ENCODE measurements at places on chromosomes 11 and 22. TPM values are rescaled to one million over a fixed set of nuclear protein-coding genes. Genes with fewer than 3 reads are reported as not detected.
A peak's percentile ranks its signal among the peaks of the same experiment; 100 is the strongest.

The C22orf31 gene
- total RNA-seq: not detected

The CCDC15 gene
- total RNA-seq: 1.2 TPM

The SULT4A1 gene
- total RNA-seq: 6.3 TPM

The C11orf97 gene
- total RNA-seq: not detected

- no peak for DNase-seq
Measured at GRCh38 chr11:36347384-36347906, 51.4 kb downstream of the PRR5L start.

DNA sequence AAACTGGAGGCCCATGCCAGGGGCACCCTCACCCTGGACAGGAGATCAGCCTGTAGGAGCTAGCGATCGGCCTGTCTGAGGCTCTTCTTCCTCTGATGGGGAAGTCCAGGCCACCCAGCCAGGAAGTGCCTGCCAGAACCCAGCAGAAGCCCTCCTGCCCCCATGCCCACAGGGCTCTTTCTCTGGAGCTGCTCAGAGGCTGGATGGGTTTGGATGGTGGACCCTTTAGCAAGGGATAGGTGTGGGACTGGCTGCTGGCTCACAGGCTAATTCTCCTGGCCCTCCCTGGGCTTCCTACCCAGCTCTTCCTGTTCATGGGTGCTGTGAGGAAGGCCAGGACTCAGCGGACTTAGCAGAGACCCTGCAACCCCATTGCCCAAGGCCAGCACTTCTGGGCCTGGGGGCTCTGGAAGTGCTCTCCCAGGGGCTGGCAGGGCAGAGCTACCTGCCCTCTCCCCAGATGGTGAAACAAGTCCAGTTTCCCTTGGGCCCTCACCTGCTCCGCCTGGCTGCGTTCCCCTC is 7.6 kb downstream of the FXYD2 start:
- peak; percentile 32 for DNase-seq

- DNase-seq: no peak
Measured at GRCh38 chr11:110251836-110252235, 44.6 kb downstream of the RDX start.

GRCh38 chr11:23202611-23203010 is 342.3 kb upstream of the CCDC179 start:
- DNase-seq: no peak

- DNase-seq: peak; percentile 82
Measured at GRCh38 chr11:62444236-62444833, 25.5 kb downstream of the SCGB1A1 start.

DNA sequence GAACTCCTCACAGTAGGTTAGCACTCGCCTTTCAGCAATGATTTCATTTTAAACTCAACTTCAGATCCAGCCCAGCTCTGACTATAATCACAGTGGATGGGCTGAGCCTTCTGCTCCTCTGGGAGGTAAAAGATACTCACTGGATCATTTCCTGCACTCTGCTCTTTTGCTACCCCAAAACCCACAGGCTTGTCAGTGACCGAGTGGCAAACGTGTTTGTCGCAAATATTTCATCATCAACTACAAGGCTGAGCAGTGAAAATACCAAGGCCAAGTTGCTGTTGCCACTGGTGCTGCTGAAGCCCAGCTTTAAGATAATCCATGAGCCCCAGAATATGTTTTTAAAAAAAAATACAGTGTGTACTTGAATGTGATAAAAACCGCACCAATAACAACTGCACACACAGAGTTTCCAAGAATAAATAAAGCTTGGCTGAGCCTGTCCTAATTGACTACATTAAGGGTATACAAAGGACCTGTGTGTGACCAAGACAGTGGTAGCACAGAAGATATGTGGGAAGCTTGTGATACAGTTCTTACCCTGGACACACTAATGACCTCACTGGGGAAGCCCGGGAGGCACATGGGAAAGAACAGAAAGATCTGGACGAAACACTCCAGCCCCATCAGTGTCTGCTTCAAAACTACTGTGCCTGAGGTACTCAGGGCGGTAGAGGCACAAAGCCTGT is 41.3 kb downstream of the ABTB2 start:
- DNase-seq: no peak

DNA sequence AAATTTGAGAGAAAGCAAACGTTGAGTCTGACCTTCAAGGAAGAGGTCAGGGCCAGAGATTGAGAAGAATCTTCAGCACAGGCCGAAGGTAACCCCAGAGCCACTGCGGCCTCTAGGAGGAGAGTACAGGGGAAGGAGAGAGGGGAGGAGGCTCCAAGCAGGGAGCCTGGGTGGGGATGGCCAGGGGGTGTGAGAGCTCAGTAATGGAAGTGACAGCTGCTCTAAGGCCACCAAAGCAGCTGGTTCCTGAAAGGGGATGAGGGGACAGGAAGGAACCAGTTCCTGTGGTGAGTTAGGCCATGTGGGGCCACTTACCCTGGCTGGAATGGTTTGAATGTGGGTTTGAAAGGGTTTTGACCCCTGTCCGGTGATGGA is 46.1 kb downstream of the PISD start:
- peak; percentile 42 for DNase-seq

DNA sequence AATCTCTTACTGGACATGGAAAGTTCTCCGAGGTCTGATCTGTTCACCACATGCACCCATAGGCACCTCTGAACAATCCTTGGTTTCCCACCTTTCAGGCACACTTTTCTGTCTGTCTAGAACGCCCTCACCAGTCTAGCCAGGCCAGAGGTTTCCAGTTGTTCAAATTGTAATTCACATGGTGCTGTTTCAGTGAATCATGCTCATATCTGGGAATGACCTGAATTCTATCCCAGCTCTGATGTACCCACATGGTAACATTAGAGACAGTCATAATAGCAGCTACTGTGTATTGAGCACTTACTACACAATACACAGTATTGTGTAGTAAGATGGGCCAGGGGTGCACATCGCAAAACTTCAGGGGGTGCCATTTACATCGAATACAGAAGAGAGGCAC is 138.2 kb downstream of the COMMD9 start:
- no peak for DNase-seq
